Central memory CD8-positive, alpha-beta T cell (primary cell): ENCODE measurements at places on chromosomes 12 and 14.

DNA sequence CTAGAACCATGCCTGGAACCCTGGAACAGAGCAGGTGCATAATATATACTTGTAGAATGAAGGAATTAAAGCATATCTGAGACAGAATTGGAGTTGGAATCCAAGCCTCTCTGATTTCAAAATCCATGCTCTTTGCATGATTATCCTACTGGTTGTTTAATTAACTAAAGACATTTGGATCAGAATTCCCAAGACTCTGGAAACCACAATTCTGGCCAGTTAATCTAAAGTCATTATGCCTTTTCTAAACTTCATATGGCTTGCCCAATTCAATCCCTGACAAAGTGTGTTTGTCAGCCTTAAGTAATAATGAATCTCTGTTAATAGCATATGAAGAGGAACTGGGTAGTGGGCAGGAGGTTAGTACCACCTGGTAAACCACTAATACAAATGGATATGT lies 422.6 kb downstream of the ATP23 start:
- no peaks in the 10 kb centered on the region for H3K4me1 ChIP-seq
- H3K36me3 ChIP-seq: no peaks in the 10 kb centered on the region
- peaks cover 20% of the 10 kb centered on the region for H3K27me3 ChIP-seq
- no peak overlapping the region for H3K4me3 ChIP-seq
- no peak overlapping the region for H3K27ac ChIP-seq

DNA sequence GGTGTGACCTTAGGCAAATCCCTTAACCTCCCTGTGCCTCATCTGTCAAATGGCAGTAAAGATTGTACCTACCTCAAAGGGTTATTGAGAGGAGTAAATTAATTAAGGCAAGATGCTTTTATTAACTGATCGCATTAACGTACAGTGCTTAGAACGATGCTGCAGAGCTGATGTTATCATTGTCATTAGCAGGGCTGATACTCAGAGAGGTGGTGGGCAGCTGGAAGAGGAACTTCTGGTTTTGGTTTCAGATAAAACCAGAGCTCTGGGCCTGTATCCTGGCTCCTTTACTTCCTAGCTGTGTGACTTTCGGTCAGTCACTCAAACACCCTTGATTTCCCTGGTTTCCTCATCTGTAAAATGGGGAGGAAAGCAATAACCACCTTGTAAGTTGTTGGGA lies 55.1 kb downstream of the CALM1 start:
- H3K4me1 ChIP-seq: no peaks in the 10 kb centered on the region
- peaks cover 1% of the 10 kb centered on the region for H3K36me3 ChIP-seq
- H3K27ac ChIP-seq: no peak overlapping the region
- H3K27me3 ChIP-seq: peaks cover 41% of the 10 kb centered on the region
- DNase-seq: no peak

DNA sequence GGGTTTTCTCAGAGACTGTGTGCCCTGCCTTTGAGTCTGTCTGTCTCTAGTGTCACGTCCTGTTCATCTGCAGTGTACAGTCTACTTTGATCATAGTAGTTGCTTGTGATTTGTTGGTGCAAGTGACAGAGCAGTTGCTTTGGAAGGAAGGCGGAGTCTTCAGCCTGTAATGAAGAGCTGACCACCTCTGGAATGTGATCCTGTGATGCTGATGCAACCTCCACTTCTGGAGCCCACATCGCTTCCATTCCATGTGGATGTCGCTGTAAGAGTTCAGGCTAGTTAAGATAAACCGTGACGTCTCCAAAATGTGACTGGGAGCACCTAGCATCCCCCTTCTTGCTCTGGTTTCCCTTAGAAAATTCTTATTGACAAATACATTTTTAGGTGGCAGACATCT lies 51.8 kb downstream of the PELI2 start:
- no peaks in the 10 kb centered on the region for H3K27me3 ChIP-seq
- peaks cover 3% of the 10 kb centered on the region for H3K36me3 ChIP-seq
- H3K27ac ChIP-seq: no peak overlapping the region
- no peak for DNase-seq

GRCh38 chr12:105318651-105319483 lies 11.6 kb upstream of the C12orf75 start:
- H3K27ac ChIP-seq: no peak overlapping the region
- DNase-seq: no peak
- no peaks in the 10 kb centered on the region for H3K27me3 ChIP-seq
- no peak overlapping the region for H3K4me3 ChIP-seq
- H3K36me3 ChIP-seq: no peaks in the 10 kb centered on the region

DNA sequence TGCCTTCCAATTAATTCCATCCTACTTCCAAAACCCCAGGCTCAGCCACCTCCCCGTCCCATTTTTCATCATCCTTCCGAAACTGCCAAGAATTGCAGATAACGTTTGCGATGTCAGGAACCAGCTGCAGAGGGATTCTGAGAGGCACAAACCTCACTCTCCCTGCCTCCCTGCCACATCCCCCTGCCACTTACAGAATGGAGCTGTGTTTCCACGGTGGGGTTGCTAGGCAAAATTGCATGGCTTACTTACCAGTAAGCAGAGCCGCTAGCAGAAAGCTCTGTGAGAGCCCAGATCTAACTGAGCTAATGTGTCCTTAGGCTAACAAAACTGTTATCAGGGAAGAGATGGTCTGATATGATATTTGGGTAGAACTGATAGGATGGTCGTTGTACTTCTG lies 127.4 kb downstream of the KCNK10 start:
- no peak overlapping the region for H3K27ac ChIP-seq
- H3K4me3 ChIP-seq: no peak overlapping the region
- peaks cover 75% of the 10 kb centered on the region for H3K27me3 ChIP-seq

GRCh38 chr14:59175404-59175803 lies 13.1 kb upstream of the DAAM1 start:
- no peak overlapping the region for H3K27ac ChIP-seq
- H3K4me3 ChIP-seq: no peak overlapping the region
- DNase-seq: no peak
- H3K27me3 ChIP-seq: peaks cover 47% of the 10 kb centered on the region
- peaks cover 2% of the 10 kb centered on the region for H3K36me3 ChIP-seq

DNA sequence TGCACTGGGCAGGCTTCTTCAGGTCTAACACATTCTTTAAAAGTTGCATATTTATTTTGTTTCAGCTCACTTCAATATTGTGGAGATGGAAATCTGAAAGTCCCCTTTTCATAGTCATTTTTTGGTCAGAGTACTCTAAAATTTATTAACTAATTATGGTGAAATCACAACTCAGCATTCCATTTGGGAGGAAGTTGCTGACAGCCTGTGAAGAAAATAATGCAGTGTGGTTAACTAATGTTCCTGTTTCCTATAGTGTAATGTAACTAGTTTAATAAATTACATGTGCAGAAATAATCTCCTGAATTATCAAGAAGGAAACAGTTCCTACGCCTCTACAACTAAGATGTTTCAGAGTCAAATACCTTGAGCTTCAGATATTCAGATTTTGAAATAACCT lies 17.1 kb downstream of the LRFN5 start:
- no peak overlapping the region for H3K4me3 ChIP-seq
- no peaks in the 10 kb centered on the region for H3K36me3 ChIP-seq
- no peaks in the 10 kb centered on the region for H3K4me1 ChIP-seq
- no peaks in the 10 kb centered on the region for H3K27me3 ChIP-seq
- no peak overlapping the region for H3K27ac ChIP-seq
- DNase-seq: no peak

GRCh38 chr12:59548930-59549329 lies 46.9 kb upstream of the SLC16A7 start:
- no peak overlapping the region for H3K27ac ChIP-seq
- no peak for DNase-seq
- H3K4me3 ChIP-seq: no peak overlapping the region
- H3K36me3 ChIP-seq: no peaks in the 10 kb centered on the region

DNA sequence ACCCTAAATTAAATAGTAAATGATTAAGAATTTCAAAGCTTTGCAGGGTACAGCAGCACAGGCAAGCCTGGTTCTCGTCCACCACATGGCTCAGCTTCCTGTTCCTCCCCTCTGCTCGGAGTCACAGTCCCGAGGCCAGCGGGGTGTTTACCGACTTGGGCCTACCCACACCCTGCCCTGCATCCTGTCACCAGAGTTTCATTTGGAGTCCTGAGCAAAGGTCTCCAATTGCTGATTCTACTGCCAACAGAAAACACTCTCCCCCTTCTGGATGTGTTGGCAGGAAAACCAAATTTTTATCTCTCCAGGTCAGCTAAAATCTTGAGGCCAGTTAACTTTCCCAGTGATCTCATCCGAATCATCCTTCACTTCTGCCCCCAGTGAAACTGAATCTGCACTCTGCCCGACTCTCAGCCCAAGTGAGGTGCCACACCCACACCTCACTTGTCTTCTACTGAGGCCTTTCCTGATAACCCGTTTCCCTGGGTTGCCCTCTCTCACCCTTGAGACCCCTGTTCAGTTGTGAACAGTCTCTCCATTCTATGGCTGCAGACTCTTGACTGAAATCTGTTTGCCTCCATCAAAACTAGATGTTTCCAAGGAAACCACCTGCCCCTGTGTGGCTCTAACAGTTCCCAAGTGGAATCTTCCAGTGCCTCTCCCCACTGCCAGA lies 71.2 kb downstream of the VCPKMT start:
- DNase-seq: peak; percentile 61
- peaks cover 7% of the 10 kb centered on the region for H3K36me3 ChIP-seq
- H3K4me1 ChIP-seq: peaks cover 69% of the 10 kb centered on the region

GRCh38 chr12:6057700-6058099 lies 66.8 kb downstream of the VWF start:
- H3K36me3 ChIP-seq: no peaks in the 10 kb centered on the region
- H3K4me3 ChIP-seq: no peak overlapping the region
- DNase-seq: no peak
- H3K27ac ChIP-seq: no peak overlapping the region
